ENCODE measurements at places on chromosomes 2 and 18. TPM values are rescaled to one million over a fixed set of nuclear protein-coding genes. Genes with fewer than 3 reads are reported as not detected.

- DNase-seq = no peak
These were observed 56.0 kb downstream of the PARD6G start for GRCh38 chr18:80191264-80191663.

GRCh38 chr2:205370726-205371125 lies 311.6 kb upstream of the NRP2 start:
- DNase-seq = no peak

GRCh38 chr2:127362971-127363370 lies 24.8 kb downstream of the MAP3K2 start:
- no peak for DNase-seq

Gene HNRNPLL
- polyA plus RNA-seq = 77.7 TPM

Gene GPBAR1
- polyA plus RNA-seq = 2.8 TPM

- DNase-seq = no peak
These were observed 102.8 kb upstream of the CYP1B1 start for GRCh38 chr2:38178556-38179419.

DNA sequence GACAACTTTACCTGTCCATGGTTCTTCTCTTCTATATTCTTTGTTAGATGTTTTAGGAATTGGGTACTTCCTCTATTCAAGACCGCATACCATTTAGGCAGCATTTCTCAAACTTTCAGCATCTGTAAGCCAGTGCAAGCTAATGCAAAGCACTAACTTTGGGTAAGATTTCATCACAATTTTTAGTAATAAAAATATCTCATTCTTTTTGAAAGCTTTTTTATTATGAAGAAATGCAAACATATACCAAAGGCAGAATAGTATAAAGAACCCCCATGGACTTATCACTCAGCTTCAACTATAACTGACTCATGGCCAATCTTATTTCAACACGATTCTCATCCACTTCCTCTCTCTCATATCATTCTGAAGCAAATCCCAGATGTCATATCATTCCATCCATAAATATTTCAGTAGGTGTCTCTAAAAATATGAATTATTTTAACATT lies 32.9 kb downstream of the INO80C start:
- no peak for DNase-seq

GRCh38 chr18:45785134-45785533 lies 40.3 kb upstream of the SIGLEC15 start:
- no peak for DNase-seq

- DNase-seq = no peak
These were observed 445 bp downstream of the PRPF40A start for GRCh38 chr2:152716805-152717227.

- no peak for DNase-seq
These were observed 28.6 kb upstream of the TDRD15 start for GRCh38 chr2:21095178-21095577.

- DNase-seq = no peak
These were observed 4.4 kb downstream of the ACTR2 start for GRCh38 chr2:65231892-65232477.
